ELR (cell line): ENCODE measurements at places on chromosomes 11 and 22.

DNA sequence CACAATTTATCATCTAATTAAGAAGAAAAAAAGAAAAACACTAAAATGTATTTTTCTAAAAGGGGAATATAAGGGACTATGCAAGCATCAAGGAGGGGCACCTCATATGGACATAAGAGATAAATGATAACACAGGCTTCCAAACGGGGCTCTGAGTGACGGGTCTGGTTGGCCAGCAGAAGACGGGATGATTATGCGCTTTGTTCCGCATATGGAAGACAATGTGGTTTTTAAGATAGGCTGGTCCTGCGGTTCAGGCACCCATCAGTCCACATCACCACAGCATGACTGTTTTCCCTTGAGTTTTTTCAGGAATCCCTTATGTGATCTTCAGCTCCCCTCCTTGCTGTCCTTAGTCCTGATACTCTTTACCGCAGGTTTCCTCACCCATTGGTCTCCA, 404.6 kb downstream of the OPCML start:
- no peak for DNase-seq

GRCh38 chr11:86422371-86422770, 47.7 kb downstream of the CCDC81 start:
- DNase-seq = no peak

- DNase-seq = no peak
Observed at GRCh38 chr22:49574881-49575702, 252.6 kb downstream of the BRD1 start.

DNA sequence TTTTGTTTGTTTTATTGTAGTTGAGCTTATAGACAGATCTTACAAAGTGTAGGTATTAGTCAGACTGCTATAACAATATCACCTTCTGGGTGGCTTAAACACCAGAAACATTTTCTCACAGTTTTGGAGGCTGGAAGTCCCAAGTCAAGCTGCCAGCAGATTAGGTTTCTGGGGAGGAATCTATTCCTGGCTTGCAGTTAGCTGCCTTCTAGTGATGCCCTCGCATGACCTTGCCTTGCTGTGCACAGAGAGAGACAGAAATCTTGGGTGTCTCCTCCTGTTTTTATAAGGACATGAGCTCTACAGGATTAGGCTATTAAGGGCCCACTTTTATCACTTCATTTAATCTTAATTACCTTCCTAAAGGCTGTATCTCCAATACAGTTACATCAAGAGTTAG, 1635.2 kb downstream of the FAM181B start:
- DNase-seq = no peak

- peak; percentile 75 for DNase-seq
Observed at GRCh38 chr22:23225724-23226496, 45.6 kb downstream of the BCR start.

DNA sequence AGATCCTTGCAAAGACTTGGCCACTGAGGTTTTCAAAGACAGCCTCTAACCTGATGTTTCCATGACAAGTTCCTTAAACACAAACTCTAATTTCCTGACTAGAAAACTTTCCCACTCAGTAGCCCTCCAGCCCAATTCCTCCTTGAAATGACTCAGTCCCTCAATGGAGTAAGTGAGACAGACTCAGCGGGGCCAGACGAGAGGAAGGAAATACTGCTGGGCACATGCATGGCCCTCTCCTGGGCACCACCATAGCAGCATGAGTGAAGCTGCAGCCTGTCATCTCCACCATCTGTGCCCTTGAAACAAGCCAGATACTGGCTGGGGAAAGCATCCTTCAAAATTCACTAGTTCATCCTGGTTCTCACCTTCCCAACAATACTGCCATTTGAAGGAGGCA, 76.2 kb upstream of the GDPD4 start:
- peak; percentile 67 for DNase-seq

- DNase-seq = no peak
Observed at GRCh38 chr22:44422746-44423380, 75.2 kb downstream of the RTL6 start.

DNA sequence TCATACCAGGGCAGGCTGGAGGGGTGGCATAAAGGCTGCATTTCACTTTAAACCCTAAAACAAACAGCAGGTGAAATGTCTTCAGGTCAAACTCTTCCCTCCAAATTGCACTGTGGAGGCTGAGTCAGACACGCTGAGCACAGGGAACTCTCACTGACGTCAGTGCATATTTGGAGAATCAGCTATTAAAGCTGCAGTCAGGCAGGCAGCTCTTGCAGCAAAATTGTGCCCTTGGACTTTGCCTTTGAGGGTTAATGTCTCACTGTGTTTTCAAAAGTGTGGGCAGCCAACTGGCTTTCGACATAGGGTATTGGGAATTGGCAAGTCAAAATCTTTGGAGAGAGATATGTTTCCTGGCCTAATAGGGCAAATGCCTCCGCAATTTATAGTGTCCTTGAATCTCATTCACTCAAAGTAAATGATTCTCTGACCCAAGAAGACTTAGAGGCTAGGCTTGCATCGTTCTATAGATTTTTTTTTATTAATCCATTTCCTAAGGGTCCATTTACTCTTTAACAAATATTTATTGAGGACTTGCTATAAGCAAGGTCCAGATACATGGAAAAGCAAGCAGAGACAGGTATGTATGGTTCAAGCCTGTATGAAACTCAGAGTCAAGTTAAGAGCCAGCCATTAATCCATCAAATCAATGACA, 27.7 kb upstream of the SMCO4 start:
- peak; percentile 49 for DNase-seq

DNA sequence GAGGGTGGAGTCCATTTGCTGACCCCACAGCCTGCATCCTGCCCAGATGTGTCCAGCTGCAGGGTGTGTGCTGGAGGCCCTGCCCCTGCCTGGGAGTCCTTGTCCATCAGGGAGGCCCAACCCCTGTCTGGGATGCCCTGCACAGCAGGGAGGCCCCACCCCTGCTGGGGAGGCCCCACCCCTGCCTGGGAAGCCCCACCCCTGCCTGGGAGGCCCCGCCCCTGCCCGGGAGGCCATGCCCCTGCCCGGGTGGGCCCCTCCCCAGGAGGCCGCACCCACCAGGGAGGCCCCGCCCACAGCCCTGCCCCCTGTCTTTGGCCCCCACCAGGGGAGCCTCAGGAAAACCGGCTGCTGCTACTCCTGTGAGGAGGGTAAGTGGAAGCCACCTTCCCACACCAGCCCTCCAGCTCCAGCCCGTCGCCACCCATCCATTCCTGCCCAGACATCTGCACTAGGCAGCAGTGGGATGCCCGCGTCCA, 37.2 kb downstream of the MUC5B start:
- DNase-seq = peak; percentile 33

DNA sequence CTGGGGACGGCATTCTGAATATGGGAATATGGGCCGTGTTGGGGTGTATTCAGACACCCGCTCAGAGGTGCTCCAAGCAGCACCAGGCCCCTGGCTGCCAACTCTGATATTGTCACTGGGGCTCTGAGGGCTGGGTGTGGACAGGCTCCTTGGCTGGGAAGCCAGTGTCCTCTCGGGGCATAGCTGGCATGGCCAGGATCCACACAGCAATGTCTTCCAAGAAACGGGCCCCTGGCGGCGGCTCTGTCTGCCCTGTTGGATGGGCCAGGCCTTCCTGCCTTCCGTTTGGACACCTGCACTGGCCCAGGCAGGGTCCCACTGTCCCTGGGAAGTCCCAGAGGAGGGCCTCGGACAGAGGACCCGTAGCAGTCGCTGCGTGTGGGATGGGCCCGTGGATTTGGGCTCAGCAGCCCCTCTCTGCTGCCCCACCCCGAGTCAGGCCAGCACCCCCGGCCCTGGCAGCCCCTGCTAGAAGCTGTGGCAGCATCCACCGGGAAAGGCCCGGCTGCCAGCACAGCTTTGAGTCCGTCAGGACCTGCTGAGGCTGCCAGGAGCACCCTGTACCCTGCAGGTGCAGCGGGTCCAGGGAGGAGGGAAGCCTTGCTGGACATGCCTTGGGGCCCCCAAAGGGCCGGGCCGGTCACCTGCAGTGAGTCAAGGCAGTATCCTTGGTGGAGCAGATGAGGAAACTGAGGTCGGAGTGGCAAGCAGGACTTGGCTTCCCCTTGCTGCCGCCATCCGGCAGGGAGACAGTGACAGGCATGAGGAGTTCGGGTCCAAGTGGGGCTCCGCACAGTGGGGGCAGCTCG, 4.1 kb downstream of the PANX2 start:
- DNase-seq = no peak

- no peak for DNase-seq
Observed at GRCh38 chr11:31259797-31260196, 109.7 kb downstream of the DCDC1 start.

DNA sequence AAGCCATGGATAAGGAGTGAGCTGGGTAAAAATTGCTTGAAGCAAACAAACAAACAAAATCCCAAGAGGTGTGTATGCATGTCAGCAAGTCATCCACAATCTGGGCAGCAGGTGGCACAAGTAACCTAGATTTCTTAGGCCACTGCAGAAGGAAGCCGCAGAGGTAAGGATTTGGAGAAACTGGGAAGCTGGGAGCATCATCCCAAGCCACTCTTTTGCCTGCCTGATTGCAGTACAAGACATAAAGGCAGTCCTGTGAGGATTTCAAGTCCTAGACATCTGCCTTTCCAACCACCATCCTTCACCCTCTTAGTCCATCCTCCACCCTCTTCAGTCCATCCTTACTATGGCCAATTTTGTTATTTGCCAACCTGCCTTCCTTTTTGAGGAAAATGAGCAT, 67.2 kb upstream of the BMAL1 start:
- peak; percentile 88 for DNase-seq

DNA sequence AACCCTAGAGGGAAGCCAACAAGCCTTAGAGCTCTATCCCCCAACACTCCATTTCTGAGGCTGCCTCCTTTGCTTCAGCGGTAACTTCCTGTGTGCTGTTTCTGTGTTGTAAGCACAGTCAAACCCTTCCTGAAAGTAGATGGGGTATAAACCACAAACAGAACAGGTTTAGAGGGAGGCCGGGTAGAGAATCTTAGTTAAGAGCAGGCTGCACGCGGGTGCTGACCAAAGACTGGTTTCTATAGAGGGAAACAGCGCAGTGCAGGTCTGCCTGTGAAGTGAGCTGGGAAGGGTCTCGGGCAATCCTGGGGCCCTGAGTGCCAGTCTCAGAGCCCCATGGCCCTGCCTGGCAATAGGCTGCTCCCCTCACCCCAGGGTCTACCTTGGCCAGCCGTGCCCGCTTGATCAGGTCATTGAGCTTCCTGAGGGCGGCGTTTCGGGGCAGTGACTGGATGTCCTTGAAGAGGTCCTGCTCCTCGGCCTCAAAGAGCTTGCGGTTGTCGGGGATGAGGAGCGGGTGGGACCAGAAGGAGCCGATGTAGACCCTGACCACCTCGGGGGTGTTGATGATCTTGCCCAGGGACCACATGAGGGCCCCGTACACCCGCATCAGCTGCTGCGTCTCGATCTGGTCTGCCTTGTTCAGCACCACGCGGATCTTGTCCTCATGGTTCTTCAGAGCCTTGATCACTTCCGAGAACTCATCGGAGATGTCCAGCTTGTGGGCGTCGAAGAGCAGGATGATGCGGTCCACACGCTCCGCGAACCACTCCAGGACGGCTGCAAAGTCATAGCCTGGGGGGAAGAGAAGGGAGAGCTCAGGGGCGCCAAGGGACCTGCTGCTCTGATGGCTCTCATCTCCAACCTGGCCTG, 15.3 kb upstream of the CDC42BPG start:
- no peak for DNase-seq

GRCh38 chr11:14908214-14908880, 16.3 kb upstream of the CYP2R1 start:
- DNase-seq = peak; percentile 60

- DNase-seq = peak; percentile 96
Observed at GRCh38 chr11:33452836-33453624, 195.8 kb downstream of the HIPK3 start.

DNA sequence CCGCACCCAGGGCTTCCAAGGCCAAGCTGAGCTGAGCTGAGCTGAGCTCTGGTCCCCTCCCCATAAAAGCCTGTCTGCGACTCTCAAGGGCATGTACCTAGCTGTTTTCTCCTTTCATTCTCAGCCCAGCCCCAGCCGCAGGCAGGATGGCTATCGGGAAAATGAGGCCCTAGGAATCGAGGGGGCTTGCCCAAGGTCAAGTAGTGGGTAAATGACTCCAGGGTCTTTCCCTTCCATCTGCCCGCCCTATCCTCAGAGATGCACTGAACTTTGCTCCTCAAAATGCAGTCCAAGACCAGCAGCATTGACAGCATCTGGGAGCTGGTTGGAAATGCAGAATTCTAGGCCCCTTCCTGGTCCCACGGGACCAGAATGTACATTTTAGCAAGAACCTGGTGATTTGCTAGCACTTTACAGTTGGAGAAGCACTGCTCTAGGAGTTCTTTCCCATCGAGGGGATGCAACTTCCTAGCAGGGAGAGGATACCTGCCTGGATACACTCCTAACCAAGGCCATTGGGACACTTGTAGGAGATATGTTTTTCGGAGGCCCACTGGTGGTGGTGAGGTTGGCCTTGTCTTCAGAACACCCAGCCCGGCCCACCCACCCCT, 43.2 kb upstream of the ACCSL start:
- DNase-seq = no peak

DNA sequence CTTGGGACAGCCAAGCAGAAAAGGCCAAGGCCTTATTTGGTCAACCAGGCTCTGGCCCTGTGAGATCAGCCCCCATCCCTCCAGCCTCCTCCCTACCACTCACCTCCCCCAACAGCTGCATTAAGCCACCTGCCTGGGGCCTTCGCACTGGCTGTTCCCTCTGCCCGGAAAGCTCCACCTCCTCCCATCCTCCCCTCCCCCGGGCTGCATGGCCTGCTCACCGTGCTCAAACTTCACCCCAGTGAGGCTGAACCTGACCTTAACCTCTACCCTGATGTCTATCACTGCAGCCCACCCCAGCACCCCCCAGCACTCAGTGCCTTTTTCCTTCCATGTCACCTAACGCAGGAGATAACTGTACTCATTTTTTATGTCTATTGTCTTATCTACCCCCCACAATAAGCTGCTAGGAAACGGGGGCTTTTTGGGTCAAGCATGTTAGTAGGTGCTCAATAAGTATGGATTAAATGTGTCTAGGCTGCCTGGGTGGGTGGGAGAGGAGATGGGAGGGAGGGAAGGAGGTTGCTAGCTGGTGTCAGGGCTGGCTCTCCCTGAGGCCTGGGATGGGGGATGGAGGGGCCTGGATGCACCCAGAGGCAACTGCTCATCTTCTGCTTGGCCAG, 912 bp downstream of the PTPRCAP start:
- no peak for DNase-seq

- no peak for DNase-seq
Observed at GRCh38 chr11:119484741-119485605, 62.0 kb upstream of the THY1 start.

GRCh38 chr22:30668386-30668710, 673 bp upstream of the DUSP18 start:
- DNase-seq = no peak
